Stimulated activated CD8-positive, alpha-beta memory T cell treated with anti-CD3 and anti-CD28 coated beads, Interleukin-4, amount 100 ng/mL, for 4 hours (primary cell): ENCODE measurements at places on chromosomes 2 and 18.

- DNase-seq, result no peak
Observed at GRCh38 chr2:239464166-239465016, 63.6 kb upstream of the HDAC4 start.

GRCh38 chr18:56460581-56460980 is 177.8 kb downstream of the TXNL1 start:
- DNase-seq, result no peak

DNA sequence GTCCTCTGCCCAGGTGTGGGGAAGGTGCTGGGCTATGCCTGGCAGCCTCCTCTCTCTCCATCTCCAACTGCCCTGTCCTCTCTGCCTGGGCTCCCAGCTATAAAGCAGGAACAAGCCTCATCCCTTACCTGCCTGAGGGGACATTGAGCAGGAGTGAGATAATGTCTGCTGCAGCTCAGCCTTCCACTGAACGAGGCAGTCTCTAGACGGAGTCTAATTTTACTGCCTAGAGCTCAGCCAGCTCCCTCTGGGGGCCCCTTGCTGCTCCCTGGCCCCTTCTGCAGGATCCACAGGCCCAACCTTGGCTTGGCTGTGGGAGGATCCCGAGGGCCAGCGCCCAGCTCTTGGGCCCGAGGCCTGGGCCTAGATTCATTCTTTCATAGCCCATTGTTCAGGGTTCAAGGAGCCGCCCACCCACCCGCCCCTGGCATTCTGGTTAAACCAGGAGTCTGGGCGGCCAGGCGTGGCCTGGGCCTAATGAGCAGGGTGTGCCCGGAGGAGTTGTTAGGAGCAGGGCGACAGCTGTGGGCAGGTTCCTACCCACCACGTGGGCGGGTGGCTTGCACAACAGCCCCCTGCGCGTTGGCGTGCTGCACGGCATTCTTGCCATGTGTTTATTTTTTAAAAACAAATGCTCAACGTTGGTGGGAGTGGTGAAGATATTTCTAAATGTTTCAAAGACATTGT is 44.6 kb downstream of the FOSL2 start:
- no peak for DNase-seq

DNA sequence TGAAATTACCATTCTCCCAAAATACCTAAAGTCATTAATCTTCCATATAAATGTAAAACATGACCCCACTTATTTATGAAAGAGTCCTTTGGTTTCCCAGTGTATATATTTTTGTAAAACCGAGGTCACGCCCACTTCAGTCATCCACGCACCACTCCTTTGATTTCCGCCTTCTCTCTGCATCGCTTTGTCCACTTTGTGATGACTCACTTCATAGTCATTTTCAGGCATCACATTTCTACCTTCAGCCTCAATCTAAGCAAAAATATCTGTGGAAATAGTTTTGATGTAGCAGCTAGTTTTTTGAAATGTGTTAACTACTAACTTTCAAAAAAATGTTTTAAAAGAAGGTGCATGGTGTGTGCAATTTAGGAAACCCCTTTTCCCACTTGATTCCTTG is 793.5 kb upstream of the SOX11 start:
- no peak for DNase-seq

DNA sequence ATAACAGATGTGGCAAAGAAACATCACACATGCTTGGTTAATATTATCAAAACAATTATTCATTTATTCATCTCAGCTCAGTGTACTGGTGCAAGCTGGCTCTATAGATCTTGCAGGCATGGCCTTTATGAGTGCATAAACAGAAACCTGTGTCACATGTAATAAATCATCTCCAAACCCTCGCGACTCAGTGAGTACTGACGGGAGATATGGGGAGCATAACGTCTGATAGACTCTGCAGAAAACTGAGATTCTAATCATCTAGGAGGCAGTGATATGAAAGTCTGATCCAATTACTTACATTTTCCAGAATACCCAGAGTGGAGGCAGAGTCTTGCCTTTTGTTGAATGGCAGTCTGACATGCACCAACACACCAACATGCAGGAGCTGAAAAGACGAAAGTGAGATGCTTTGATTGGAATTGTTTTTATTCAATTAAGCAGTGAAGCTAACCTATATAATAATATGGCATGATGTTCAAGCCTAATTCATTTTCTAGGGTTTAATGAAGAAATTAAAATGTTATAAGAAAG is 416.8 kb downstream of the RNF144A start:
- DNase-seq, result no peak

DNA sequence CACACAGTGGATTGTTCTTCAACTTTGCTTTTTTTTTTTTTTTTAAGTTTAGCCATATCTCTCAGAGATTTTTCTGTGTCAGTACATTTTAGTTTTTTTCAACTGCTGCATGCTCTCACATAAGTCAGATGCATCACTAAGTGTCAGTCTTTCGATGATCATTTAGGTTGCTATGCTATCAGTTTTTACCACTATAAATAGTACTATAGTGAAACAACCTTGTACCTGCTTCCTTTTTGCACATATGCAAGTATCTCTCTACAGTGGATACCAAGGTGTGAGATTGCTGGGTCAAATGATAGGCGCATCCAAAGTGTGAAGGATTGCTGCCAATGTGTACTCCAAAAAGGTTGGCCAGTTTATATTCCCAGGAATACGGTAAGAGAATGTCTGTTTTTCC is 33.5 kb upstream of the MAP4K3 start:
- no peak for DNase-seq

DNA sequence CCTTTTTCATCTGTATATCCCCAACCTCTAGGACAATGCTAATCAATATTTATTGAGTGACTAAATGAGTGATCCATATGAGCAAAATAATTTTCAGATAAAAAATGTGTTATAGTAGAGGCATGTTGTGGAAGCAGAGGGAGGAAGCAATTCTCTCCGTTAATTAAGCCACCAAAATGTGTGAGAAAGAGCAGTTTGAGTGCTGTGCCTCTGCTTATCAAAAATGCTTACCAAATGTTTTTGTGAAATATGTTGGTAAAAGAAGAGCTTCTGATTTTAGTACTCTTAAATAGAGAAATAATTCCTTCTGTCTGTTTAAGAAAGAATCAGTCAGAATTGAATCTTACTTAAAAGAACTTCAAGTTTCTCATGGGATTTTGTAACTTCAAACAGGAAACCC is 90.3 kb downstream of the DTNA start:
- DNase-seq, result no peak

DNA sequence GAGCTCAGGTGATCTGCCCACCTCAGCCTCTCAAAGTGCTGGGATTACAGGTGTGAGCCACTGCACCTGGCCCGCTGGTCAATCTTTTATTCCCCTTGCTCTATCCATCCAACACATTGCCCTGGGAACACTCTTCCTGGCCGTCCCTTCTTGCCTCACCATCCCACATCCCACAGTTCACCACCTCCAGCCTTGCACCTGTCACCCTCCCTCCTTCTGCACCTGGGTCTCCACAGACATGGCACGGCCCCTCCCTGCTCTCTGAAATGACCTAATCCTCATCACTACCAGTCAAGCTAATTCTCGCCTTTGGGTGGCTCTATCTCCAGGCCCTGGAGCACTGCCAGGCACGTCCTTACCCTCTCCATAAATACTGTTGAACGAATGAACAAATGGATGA is 116.9 kb upstream of the TEX51 start:
- DNase-seq, result no peak

GRCh38 chr2:31151501-31151900 is 13.3 kb upstream of the GALNT14 start:
- DNase-seq, result no peak

- no peak for DNase-seq
Observed at GRCh38 chr2:194495046-194495445, 1162.0 kb upstream of the SLC39A10 start.

DNA sequence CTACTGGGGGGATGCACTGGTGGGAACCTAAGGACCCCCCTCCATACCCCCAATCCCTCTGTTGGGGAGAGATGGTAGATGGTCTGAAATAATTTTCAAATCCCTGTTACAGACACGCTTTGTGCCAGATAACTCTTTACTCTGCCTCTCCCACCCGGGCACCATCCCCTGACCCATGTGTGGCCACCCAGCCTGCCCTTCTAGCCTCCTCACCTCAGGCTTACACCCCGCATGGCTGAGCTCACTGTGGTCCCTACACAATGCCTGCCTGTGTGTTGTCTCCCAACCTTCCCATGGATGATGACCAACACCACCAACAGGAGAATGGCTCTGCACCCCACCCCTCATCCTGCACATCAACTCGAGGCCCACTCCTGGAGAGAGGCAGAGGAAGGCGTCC is 15.0 kb downstream of the SPEG start:
- DNase-seq, result no peak
